ENCODE measurements at places on chromosomes 6 and 20.

DNA sequence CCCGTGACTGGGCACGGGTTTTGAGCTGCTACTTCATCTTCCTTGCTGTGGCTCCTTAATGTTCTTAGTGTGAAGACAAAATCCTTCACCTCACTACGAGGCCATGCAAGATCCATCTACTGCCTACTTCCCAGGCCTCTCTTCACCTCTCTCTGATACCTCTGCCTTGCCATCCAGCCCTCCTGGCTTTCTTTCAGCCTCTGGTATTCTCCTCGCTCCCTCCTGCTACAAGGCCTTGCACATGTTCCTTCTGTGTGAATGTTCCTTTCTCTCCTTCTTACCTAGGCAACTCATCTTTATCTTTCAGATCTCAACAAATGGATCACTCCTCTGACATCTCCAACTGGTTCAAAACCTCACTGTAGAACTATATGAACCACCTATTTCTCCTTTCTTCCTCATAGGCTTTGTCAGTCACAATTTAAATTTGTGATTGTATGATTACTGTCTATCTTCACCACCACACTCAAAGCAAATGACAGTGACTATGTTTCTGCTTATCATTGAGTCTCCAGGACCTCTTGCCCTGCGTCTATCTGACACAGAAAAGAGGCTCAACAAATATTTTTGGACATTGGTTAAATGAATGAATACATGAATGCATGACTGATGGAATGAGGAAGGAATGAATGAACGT lies 19.8 kb downstream of the HEY2 start:
- DNase-seq = no peak

DNA sequence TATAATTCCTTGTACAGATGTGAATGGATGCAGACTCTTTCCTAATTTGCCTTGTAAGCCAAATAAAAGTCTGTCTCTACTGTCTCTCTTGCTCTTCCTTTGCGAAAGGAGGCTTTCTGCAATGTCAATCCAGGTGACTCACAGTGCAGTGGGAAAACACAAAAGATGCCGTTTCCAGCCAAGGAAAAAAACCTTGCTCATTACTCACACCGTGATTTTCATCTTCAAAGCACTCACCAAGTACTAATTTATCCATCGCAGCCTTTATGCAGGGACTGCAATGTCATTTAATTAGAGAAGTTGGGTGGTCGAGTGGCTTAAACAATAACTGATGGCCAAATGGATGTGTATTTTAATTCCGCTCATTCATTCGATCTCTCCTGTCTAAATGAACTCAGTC lies 23.8 kb downstream of the SAYSD1 start:
- DNase-seq = no peak

DNA sequence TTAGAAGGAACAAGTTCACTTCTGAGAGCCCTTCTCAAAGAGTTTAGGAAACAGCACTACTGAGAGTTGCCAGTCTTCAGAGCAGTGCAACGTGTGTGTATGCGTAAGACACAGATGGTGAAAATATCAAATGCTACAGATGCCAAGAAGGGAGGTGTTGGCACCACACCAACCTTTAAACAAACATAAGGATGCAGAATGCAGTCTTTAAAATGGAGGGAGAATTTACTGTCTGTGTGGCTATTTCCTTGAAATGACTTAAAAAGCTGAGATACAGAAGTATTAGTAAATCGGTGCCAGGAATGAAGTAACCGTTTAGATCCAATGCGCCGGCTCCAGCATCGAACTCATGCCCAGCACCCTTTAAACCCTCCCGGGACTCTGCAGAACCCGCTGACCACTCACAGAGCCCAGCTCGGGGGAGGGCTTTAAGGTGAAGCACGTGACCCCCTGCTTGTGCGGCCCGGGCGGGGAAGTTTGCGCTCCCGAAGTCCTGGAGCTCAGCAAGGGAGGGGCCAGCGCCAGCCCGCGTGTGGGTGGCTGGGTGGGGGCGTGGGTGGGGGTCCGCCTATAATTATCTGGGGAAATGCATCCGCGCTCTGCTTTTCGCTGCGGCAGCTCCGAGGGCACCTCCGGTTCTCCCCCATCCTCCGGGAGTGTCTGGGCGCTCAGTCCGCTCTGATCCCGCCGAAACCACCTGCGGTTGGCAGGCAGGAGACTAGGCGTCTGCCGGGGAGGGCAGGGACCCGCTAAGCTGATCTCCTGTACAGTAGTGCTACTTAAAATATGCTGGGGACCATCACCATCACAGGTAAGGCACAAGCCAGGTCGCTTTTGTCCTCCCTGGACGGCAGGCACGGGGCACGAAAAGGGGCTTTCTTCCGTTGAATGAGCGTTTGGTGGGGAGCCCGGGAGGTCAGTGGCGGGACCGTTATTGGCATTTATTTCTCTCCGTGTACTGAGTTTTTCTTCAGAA lies 66.0 kb downstream of the ZBTB2 start:
- DNase-seq = no peak

- peak; percentile 74 for DNase-seq
These were observed 93.8 kb downstream of the FOXA2 start for GRCh38 chr20:22490287-22491193.

GRCh38 chr6:53731866-53732636 lies 62.8 kb upstream of the LRRC1 start:
- DNase-seq = no peak

- no peak for DNase-seq
These were observed 303.0 kb downstream of the PRL start for GRCh38 chr6:21993841-21994240.

GRCh38 chr6:31170600-31170881 lies at the start of gene POU5F1:
Gene POU5F1 (minus strand): TSS chr6:31170682. CDS start chr6:31170620, 62 bp downstream.
- DNase-seq = no peak

DNA sequence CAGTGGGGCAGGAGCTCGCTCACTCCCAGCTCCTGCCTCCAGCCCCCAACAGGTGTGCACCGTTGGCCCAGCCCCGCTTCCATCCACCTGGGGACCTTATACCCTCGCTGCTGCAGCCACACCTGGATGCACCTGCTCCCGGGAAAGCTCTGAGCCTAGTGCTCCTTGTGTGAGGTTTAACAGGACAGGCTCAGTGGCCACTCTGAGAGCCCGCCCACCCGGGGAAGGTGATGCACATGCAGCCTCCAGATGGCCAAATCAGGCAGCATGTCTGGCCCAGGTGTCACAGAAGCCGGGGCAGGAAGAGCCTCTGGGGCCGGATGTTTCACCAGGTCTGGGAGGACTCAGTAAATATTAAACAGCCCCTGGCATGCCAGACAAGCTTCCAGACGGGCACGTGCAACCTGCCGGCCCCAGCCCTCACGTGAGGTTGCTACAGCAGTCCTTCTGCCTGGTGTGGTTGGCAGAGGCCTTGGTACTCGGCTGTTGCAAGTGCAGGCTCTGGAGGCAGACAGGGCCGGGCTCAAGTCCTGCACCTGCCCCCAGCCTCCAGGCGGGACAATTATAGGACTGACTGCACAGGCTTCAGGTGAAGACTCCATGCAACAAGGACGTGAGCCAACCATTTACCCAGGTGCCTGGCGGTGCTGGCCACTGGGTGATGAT lies 66.9 kb downstream of the RIPOR3 start:
- DNase-seq = peak; percentile 48

GRCh38 chr6:21309807-21310221 lies 283.7 kb upstream of the SOX4 start:
- no peak for DNase-seq

GRCh38 chr6:75065523-75065922 lies 140.3 kb downstream of the COL12A1 start:
- no peak for DNase-seq

- DNase-seq = peak; percentile 28
These were observed at the start of gene GCNT2 for GRCh38 chr6:10521104-10521808. Gene GCNT2 (plus strand): TSS chr6:10521351. CDS start chr6:10528912, 7,561 bp downstream.

DNA sequence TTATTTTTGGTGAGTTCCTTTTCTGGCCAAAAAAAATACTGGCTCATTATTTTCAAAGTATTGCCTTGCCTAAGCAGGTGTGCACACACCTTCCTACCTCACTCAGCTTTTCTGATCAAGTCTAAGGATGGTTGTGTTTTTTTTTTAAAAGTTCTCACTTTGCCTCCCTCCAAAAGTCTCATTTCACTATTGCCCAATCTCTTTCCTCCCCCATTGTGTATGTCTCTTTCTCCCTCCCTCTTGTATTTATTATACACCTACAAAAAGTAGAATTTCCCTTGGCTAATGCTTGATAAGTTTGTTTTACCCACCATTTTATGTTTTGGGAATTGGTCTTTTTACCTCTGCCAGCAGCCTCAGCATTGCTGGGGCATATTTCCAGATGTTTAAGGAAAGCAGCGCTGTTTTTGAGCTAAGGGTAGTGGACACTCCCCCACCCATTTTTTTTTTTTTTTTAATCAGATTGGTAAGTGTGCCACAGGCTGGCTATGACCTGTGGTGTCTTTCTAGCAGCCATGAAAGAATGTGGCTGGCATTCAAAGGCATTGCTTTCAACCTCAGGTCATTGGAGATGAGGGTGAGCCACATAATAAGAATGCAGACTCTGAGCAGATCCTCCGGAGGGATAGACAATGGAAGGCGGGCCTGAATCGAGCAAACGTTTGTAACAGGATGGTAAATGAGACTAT lies 668.6 kb downstream of the UTRN start:
- DNase-seq = no peak

- no peak for DNase-seq
These were observed 15.7 kb downstream of the SASH1 start for GRCh38 chr6:148358196-148358785.

GRCh38 chr20:1563598-1563997 lies 6.1 kb upstream of the SIRPD start:
- DNase-seq = no peak

- no peak for DNase-seq
These were observed 50.8 kb downstream of the OR2B2 start for GRCh38 chr6:27861276-27861840.

DNA sequence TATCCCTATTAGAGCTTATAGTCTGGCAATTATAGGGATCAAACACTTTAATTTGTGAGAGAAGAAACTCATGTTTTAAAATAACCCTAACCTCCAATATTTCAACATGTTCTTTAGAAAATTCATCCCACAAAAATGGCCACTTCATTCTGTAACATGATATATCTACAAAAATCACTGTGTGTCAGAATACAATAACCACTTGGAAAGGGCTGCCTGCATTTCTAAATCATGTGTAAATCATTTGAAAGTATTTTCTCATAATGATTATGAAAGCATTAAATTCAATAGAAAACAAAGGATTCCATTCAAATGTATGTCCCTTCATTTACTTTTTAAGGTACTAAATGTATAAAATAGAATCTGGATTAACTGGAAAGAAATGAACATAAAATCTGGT lies 101.4 kb upstream of the NHSL1 start:
- DNase-seq = no peak

DNA sequence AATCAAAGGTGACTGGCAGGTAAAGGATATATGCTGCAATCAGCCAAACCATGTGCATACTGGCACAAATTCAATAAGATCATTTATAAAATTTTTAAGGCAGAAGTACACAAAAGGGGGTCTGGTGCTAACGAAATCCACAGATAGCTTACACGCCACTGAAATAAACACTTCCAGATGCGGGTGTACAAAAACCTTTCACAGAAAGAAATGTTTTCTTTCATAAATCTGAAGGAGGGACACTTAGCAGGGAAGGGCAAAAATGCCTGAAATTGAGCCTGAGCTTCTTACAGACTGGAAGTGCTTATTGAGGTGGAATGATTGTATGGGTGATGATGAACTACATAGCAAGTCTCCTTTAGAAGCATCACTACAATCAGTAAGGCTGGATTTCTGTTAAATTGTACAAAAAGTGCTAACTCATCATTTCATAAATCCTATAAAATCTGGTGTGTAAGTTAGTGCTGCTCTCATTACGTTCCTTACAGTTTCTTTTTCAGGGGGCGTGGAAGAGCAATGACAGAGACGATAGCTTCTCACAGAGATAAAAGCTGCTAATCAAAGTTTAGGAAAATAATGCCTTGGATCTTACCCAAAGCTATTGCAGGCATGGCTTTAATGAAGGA lies 409.3 kb upstream of the RUNX2 start:
- DNase-seq = no peak

DNA sequence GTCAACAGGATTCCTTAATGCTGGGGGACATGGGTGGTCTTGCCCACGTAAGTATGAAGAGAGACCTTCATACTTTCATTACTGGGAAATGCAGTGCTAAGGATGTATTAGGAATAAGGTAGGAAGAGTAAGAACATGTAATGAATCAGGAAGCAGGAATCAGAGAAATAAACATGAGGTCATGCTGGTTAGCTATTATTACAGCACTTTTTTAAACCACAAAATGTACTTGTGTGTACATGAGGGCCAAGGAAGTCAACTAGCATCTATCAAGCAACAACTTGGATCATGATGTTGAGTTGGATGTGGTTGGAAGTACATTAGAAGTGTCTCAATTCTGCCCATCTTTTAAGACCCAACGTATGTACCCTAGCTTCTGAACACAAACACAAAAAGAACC lies 63.5 kb upstream of the E2F3 start:
- DNase-seq = no peak

GRCh38 chr20:57415771-57416170 lies 24.6 kb downstream of the RBM38 start:
- no peak for DNase-seq

GRCh38 chr6:53868626-53869025 lies 73.8 kb downstream of the LRRC1 start:
- DNase-seq = no peak

GRCh38 chr20:20649945-20650344 lies 62.5 kb downstream of the RALGAPA2 start:
- DNase-seq = no peak

DNA sequence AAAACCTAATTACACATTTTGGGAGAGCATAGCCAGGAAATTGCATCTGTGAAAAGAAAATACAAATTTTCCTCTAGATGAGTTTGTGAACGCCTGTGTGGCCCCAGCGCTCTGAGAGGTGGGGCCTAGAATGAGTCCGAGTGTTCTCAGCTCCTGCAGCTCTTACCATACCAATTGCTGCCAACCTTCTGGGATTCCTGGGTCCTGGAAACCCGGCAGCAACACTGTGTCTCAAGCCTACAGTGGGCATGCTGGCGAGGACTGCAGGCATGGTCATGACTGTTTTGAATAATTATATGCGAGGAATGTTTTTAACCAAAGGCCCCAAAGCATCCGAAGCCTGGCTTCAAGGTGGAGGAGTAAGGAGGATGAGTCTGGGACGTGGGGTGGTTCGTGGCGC lies 90.4 kb downstream of the SERAC1 start:
- DNase-seq = no peak

- DNase-seq = no peak
These were observed 161.4 kb downstream of the PDE7B start for GRCh38 chr6:136012943-136013342.

DNA sequence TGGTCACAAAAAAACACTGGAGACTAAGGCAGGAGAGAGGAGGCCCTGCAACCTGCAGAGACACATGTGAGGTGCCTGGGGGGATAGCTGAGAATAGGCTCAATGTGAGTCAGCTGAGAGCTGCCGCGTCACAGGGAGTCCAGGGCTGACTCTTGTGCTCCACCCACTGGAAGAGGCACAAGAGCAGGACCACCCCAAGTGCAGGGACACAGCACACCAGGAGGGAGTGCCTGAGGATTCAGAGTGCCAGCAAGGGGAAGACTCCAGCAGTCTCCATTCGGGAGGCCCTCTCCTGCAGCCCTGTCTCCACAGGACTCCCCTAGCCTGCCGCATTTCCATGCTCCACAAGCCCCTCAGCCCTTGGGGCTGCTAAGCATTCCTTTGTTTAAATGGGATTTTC lies 105.5 kb downstream of the HUS1B start:
- DNase-seq = no peak
